ENCODE measurements at places on chromosomes 16 and 17.

- no peak for DNase-seq
Observed at GRCh38 chr16:87638736-87639135, 36.4 kb downstream of the JPH3 start.

DNA sequence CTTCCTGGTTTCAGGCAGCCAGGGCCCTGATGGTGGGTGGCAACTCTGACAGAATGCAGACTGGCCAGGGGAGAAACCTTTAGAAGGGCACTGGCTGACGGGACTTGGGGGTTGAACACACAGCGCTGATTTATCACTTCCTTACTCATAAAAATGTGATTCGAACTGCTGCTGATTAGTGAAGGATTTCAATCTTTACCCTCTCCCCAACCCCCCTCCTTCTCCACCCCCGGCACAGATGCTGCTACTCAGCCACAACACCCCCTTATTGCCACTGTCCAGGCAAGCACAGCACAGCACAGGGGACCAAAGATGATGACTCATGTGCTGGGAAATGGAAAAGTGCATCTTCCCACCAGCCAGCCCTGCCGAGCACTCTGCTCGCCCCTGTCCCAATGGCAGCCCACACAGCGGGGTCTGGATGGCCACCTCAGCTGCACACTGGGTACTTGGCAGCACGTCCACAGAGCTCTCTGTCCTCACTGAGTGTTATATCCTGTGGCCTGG is 70.1 kb downstream of the SMG6 start:
- no peak for DNase-seq

DNA sequence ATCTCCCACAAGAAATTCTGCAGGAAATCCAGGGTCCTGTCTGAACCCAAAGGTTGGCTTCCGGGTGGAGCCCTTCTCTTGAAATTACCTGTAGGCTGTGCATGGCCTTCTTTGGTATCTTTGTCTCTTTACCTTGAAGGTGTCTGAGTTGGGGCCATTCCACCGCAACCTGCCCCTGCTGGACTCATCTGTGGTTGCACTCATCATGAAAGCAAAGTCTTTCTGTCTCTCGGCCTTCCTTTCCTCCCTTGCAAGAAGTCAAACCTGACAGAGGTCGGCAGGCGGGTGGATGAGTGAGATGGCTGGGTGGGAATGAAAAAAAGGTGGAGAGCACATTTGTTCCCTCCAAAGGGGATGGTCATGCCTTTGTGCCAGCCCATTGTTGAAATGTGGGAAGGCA is 25.1 kb downstream of the SALL1 start:
- no peak for DNase-seq

DNA sequence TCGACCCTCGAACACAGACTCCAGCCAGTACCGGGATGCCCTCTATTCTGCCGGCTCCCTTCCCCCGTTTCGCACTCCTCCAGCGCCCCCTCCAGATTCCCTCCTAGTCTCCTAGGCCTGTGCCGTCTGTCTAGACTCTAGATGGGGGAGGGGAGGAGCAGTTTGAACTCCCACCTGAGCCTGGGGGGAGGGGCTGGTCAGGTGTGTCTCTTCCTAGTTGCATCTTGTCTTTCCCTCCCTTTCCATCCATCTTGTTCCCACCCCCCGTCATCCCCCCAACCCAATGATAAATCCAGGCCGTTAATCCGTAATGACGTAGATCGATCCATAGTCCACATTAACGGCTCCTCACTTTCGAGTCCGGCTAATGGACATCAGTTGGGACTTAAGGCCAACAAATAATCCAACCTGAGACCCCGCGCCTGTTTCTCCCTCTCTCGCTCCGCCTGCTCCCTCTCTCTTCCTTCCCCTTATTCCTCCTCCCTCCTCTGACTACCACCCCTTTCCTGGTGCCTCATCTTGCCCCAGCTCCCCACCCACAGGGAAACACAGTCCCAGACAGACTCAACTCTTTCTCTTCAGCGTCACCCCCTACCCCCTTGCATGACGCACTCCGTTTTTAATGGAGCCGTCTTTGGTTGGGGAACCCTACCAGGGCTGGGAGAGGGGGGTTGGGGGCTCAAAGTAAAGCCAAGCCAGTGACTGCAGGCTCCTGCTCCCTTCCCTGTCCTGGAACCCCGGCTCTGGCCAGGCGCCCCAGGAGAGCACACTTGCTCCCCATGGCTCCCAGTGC is 3.4 kb upstream of the HOXB5 start:
- DNase-seq, result peak; percentile 52

GRCh38 chr16:74257061-74257460 is 39.6 kb upstream of the PSMD7 start:
- no peak for DNase-seq

DNA sequence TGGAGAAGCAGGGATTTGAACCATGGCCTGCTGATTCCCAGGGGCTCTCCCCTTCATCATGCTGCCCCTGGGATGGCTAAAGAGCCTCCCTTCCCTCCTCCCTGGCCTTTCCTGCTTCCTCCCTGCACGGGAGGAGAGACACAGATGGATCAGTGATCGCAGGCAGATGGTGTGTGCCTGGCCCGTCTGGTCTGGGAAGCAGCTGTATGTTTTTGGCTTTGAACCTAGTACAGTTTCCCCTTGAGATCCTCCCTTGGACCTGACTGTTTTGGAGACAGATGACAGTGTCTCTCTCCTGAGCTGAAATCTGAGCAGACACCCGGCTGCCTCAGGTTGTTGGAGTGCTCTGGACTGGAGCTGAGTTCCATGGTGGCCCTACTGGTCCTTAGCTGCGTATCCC is 29.0 kb upstream of the ATP2C2 start:
- no peak for DNase-seq

DNA sequence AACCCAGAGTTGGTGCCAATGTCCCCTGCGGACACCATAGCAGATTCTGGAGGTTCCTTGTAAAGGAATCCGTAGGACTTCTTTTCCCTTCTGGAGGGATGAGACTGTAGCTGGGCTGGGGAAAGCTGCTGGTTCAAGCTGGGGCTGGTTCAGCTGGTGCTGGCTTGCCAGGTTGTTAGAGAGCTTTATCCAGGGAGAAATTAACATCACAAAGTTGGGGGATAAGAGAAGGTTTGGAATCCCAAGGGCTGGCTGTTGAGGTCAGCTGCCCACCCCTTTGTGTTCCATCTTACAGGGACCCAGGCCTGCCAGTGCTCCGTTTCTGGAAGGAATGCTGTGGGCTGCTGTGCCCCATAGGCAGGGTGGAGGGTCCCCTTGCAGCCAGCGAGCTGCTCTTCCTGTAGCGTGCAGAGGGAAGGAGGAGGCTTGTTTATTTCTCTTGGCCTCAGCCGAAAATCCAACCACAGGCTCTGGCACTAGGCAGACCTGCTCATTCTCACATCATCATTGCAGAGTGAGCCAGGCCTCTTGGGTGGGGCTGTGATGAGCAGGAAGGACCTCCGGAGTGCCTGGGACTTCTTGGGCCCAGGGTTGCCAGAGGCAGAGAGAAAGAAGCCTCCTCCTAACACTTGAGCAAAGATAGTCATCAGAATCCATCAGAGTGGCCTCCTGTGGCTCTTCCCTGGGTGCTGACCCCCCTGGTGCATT is 251.1 kb downstream of the SEC14L1 start:
- no peak for DNase-seq

DNA sequence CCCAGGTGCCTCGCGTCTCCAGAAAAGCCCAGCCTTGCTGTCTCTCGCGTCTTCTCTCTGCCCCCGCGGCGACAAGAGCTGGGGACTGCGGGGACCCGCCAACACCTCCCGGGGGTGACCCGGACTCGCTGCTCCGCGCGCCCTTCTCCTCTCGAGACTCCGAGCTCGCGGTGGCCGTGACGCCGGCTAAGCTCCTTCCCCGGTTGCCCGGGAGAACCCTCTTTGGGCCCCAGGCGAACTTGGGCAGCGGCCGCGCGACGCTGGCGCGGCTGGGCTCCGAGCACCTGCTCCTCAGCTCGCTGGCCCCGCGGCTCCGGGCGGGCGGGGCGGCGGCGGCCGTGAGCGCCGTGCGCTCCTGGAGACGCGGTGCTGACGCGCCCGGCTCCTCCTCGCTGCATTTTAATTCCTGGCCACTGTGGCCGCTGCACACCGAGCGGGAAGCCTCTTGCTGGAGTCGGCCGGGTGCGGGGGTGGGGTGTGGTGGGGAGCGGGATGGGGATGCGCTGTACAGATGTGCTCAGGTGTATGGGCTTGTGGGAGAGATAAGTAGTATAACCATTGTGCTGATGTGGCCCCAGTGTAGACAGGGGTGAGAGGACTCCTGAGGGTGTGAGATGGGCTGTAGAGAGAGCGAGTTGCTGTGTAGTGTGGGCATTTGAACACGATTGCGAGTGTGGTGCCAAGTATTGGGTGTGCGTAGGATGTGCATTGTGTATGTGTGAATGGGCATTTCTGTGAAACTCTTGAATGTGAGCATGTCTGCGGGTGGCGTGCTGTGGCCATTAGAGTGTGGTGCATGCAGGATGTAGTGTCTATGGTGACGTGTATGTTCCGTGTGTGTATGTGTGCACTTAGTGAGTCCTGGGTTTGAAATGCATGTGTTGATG is at the start of gene ASIC2:
Gene ASIC2 (minus strand): TSS at position 315 of the 887 bp plus-strand sequence.
- no peak for DNase-seq

DNA sequence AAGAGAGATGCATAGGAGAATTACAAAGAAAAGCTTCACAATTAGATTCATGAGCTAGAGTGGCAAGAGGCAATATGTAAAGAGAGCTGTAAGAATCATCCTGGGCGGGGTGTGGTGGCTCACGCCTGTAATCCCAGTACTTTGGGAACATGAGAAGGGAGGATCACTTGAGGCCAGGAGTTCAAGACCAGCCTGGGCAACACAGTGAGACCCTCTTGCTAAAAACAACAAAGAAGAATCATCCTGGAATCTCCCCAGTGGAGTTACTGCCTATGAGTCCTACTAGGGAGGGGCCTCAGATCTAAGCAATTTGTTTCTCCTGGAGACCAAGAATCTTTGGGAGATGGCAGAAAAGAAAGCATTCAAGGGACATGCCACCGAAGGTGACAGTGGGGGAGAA is 119.1 kb downstream of the HIC1 start:
- DNase-seq, result no peak

- no peak for DNase-seq
Observed at GRCh38 chr16:82185012-82185411, 15.0 kb upstream of the MPHOSPH6 start.

GRCh38 chr16:11748404-11749254 is 6.0 kb upstream of the TXNDC11 start:
- DNase-seq, result no peak

DNA sequence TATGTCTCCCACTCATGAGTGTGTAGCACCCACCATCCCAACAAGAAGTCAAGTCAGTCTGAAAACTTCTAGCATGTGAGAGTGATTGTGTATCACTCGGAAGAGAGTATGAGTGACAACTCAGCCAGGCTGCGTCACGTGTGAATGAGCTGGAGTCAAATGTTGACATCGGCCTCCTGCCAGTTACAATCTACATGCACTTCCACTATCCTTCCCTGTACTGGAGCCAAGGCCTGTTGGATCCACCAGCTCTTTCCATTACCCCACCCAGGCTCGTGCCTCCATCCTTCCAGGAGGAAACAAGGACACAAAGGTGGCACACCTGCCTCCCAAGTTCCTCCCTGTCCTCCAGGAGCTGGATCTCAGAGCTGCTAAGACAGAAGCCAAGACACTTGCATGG is 64.5 kb downstream of the ASIC2 start:
- peak; percentile 46 for DNase-seq

- no peak for DNase-seq
Observed at GRCh38 chr16:53337294-53337693, 97.0 kb upstream of the RBL2 start.

Measured in NCI-H2029 treated with DMSO at 0.1 percent for 48 hours (cell line).